Fibroblast of pulmonary artery (primary cell): ENCODE measurements at places on chromosomes 16 and 17.

DNA sequence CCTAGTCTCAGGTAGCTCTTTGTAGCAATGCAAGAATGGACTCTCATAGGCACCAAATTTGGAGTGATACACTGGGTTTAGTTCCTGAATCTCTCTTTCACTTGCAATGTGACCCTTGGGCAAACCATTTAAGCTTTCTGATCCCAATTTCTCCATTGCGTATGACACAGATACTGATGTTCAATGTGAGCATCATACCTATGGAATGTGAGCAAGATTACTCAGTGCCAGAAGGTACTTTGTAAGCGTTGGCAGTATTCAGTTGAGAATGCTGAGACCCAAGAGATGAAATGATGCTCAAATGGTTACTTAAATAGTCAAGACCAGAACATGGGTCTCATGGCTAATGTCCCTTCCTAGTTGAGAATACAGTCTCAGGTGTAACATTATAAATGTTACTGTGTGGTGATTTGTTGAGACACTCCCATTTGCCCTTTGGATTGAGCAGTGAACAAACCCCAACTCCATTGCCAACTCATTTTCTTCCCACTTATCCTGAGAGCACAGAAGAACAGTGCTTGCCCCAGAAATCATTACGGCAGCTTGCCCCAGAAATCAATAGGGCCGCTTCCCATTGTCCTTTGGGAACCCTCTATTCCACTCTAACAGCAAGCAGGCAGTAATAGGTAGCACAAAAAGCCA lies 134.1 kb downstream of the SOX9 start:
- no peak for DNase-seq

GRCh38 chr16:2243781-2244180 lies 7.5 kb downstream of the DNASE1L2 start:
- DNase-seq, result no peak

GRCh38 chr16:2795395-2796143 lies 2.7 kb upstream of the PRSS41 start:
- DNase-seq, result no peak

- DNase-seq, result peak; percentile 29
Observed at GRCh38 chr16:84013787-84014569, 28.6 kb downstream of the SLC38A8 start.

DNA sequence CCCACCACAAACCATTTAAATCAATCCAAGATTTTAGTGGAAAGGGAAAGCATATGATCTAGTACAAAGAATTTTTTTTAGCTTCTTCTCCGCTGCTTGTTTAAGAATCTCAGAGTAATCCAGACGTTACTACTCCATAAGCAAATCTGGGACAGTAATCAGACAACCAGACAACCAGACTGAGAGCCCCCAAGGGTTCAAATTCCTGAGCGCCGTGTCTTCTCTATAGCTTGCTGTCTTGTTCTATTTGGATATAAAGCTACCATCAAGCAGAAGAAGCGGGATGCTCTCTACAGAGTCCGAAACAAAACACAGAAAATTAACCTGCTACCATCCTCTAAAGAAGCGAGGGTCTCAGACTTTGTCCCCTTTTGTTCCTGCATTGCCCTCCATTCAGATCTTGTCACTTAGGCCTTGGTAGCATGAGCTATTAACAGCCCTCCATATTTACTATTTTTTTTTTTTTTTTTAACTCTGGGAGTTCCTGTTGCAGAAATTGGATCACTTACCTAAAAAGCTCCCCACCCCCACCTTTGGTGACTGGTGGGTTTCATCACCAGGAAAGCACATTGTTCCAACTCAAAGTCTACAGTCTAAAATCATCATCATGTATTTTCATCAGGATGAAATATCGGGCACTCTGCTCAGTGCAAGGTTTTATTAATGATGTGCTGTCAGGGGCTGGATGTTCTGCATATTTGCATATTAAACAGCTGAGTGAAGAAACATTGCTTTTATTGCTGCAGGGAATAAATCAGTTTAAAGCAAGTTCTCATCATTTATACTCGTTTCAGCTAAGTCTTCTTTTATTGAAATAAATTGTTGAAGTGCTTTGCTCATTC lies 576.7 kb downstream of the WWOX start:
- DNase-seq, result no peak

DNA sequence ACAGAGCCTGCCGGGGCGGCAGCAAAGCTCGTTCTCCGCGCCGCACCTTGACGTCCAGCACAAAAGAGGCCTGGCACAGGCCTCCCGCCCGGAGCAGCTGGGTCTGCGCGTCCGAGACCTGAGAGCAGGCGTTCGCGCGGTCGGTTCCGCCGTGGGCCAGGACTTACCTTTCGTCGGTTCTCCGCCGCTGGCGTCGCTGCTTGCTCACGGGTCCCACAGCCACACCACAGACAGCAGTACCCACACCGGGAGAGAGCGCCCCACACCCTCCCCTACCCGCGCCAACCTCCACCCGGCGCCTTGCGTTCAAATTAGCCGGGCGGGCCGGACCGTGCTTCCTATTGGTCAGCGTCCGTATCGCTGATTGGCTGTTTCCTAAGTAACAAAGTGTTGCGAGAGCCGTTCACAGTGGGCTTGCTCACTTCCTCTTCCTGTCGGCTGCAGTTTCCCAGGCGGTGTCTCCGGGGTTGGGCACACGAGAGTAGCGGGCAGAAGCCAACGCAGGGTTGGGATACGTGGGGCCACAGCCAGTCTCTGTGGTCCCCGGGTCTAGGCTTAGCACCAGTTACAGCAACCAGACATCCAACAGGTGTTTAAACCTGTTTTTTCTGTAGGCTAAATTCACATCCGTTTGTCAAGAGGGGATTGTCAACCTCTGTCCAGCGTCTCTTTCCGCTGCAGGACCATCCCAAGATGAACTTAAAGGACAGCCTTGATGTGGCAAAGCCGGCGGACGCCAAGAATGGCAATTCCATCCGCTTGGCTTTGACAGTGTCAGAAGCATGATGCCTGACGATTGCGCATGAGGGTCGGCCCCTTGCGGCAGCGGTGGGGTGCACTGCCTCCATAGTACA lies at the start of gene KIF18B:
Gene KIF18B, minus strand, starts transcription at position 313 of the 854 bp plus-strand sequence. CDS start 11,429 bp downstream, outside the sequence.
- DNase-seq, result peak; percentile 96

DNA sequence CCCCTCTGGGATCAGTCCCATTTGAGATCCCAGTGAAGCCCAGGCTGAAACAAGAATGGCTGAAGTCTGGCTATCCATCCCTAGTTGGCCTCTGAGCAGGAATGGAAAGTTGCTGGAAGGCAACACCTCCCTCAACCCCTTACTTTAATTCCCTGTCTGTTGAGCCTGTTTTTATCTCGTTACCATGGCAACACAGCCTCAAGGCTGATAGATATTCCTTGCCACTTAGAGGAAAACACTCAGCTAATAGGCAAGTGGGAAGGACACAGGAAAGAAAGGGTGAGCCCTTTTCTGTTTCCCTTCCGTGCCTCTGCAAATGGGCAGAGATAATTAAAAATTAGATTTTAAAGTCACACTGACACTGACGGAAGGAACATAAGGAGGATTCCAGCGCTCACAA lies 75.5 kb upstream of the CLEC3A start:
- peak; percentile 8 for DNase-seq

DNA sequence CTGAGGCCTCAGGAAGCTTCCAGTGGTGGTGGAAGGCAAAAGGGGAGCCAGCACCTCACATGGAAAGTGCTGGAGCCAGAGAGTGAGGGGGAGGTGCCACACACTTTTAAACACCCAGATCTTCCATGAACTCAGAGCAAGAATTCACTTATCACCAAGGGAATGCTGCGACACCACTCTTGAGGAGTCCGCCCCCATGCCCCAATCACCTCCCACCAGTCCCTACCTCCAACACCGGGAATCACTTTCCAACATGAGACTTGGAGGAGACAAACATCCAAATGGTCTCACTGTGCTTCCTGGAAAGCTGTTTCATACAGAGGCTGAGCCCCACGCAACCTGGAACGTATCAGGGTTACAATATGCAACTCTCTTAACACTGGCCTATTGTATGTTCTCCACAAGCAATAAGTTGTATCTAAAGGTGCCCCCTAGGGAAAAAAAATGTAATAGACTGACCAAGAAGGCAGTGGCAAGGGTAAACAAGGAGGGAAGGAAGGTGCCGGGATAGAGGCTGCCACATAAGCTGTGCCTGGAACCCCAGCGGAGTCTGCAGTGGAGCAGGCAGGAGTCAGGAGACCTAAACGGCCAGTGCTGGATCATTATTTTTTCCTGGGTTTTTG lies 106.7 kb upstream of the FOXF1 start:
- peak; percentile 29 for DNase-seq

- DNase-seq, result no peak
Observed at GRCh38 chr17:80416940-80417293, 1.9 kb downstream of the ENDOV start.

DNA sequence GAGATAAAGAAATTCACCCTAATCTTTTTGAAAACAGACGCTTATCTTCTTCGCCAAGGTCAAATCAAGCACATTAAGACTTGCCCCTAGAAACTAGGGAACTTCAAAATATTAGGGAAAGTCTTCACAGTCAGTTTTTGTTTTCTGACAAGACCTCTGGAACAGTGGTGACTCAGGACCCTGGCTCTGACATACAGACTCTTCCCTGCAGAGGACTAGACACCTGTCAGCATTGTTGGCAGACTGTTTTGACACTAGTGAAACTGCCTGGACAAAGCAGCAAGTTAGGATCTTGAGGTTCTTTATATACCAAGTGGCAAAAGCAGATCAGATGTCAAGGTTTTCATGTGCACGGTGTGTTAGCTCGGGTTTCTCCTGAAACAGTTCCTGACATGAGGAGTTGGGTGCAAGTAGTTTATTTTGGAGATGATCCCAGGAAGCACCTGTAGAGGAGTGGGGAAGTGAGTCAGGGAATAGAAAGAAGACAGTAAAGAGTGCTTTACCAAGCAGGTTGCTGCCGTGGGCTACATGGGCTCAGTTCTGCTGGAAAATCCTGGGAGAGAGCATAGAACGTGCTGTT lies 182.0 kb upstream of the IRX5 start:
- DNase-seq, result no peak

GRCh38 chr17:63120406-63120805 lies 154.4 kb downstream of the TANC2 start:
- DNase-seq, result peak; percentile 39

GRCh38 chr16:1580256-1580655 lies 31.6 kb downstream of the IFT140 start:
- DNase-seq, result no peak

DNA sequence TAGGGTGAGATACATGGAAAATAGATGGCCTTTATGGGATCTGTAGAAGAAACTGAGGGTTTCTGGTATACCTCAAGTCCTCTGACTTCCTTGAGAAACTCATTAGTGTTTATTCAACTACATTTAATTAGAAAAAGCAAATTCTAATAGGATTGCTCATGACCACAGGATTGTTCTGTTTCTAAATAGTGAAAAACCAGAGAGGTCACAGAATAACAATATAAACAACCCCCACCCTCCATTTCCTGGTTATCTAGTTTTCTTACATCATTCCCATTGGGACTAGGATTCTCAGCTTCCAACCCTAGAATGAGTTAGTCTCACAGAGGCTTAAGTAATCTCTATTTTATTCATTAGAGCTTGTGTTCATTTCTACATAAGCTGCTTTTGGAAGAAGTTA lies 30.0 kb downstream of the SF3B3 start:
- DNase-seq, result peak; percentile 79

DNA sequence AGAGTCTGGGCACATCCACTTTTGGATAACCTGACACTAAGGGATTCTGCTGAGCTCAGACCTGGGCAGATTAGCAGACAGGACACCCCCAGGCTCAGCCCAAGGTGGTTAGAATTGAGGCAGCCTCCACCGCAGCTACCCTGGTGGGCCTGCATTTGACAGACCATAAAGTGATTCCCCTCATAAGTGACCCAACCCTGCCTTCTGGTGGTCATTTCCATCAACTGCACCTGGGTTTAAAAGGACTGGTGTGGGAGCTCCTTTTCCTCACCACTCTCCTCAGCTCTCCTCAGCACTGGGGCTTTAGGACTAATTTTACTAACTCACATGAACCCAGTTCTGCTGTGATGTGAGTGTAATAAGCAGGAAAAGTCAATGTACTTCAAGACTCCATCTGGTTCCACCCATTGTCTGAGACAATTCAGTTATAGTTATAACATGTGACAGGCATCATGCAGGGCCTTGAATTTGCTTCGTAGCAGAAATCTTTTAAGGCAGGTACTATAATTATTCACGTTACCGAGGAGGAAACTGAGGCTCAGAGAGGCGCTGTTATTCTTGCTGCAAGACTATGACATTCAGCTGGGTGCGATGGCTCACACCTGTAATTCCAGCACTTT lies 42.5 kb downstream of the MYH3 start:
- peak; percentile 76 for DNase-seq

DNA sequence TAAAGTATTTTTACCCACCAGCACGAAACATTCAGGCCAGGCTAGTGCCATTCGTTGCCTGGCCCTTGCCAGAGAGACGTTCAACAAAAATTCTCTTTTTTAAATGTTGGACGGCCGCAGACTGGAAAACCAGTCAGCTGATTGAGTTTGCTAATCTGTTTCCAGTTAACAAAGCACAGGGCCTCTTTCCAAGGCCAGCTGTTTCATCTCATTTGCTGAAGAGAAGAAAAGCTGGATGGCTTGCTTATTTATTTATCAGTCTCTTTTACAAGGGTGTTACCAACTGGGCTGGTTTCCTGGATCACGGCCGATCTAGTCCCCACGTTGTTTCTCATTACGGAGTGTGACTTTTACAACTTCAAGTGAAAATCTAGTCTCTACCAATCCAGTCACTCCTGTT lies 418.7 kb upstream of the DYNLRB2 start:
- DNase-seq, result peak; percentile 24

GRCh38 chr16:54055191-54055590 lies 231.4 kb downstream of the IRX3 start:
- DNase-seq, result no peak

DNA sequence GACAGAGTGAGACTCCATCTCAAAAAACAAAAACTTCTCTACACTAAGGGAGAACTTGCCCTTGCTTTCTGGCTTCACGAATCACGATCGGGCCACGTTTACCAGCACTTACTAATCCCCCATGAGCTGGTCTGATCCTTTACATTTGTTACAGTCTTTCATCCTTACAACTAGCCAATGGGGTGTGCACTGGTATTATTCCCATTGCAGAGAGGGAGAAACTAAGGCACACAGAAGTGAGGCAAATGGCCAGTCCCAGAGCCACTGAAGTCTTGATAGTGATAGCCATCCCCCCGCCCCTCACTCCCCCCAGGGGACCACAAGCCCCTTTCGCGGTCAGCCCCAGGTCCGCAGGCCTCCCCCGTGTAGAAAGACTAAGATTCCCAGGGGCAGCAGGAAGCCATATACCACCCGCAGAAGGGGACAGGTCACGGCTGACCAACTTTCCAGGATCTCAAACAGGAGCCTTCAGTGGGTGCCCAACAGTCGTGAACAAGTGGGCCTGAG lies 868 bp downstream of the NATD1 start:
- DNase-seq, result no peak

GRCh38 chr16:57945740-57946138 lies 25.2 kb downstream of the CNGB1 start:
- peak; percentile 25 for DNase-seq

DNA sequence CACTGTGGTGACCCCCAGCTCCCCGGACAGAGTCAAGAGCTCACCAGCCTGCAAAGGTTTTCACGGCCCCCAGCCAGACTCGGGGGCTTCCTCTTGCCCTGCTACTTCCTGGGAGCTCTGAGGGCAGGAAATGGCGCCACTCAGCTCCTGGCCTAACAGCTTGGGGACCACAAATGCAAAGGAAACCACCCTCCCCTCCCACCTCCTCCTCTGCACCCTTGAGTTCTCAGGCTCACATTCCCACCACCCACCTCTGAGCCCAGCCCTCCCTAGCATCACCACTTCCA lies 375 bp upstream of the SPN start:
- DNase-seq, result no peak
